ENCODE measurements at places on chromosomes 3 and 15.

DNA sequence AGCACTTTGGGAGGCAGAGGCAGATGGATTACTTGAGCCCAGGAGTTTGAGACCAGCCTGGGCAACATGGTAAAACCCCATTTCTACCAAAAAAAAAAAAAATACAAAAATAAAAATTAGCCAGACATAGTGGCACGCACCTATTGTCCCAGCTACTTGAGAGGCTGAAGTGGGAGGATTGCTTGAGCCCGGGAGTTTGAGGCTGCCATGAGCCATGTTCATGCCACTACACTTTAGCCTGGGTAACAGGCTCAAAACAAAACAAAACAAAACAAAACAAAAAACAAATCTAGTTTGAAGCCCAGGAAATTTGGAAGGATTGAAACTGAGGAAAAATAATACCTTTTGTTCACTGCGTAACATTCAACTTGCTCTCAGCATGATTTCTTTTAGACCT, 16.6 kb downstream of the TMOD3 start:
- DNase-seq, result no peak

DNA sequence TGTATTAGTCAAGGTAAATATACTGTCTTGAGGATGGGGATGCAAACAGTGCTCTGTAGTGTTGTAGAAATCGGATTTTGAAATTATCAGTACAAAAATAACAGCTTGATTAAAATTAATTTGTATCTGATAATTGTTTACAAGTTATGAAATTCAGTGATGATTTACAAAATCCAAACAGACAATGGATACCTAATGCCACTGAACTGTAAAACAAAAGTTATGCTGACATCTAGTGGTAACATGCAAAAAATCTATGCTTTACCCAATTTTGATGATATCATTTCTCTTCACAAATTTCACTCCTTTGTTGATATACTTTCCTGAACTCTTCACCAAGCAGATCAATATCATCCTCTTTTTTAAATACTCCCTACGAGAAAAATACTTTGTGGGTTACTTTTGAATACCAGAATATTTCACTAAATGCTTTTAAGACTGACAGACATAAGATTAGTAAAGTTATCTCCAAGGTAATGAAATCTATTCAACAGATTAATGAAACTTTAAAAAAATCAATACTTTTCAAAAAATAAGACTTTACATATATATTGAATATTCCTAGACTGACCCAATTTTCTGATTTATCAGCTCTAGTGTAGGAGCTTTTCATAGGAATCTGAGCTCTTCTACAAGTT, 36.0 kb downstream of the MNS1 start:
- DNase-seq, result peak; percentile 53

GRCh38 chr3:181726351-181727330, 14.9 kb downstream of the SOX2 start:
- DNase-seq, result no peak

DNA sequence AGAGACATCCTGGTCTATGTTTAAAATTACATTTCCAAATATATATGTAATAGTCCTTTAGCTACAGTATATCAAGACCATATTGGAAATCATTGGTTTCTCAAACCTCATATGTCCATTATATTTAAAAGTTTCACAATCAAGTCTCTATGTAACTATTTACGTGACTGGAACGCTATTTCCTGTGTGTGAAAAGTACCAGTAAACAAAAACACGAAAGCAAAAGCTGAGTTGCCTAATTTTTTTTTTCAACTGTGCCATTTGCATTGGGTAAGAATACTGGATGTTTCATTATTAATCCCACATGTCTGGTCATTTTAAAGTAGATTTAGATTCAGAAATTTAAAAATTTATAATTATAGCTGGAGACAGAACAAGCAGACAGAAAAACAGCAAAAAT, 381.4 kb downstream of the TBC1D5 start:
- DNase-seq, result no peak

- DNase-seq, result no peak
Observed at GRCh38 chr3:60333710-60334109, 917.5 kb downstream of the FHIT start.

GRCh38 chr3:10912786-10913185, 79.8 kb upstream of the SLC6A1 start:
- DNase-seq, result no peak

DNA sequence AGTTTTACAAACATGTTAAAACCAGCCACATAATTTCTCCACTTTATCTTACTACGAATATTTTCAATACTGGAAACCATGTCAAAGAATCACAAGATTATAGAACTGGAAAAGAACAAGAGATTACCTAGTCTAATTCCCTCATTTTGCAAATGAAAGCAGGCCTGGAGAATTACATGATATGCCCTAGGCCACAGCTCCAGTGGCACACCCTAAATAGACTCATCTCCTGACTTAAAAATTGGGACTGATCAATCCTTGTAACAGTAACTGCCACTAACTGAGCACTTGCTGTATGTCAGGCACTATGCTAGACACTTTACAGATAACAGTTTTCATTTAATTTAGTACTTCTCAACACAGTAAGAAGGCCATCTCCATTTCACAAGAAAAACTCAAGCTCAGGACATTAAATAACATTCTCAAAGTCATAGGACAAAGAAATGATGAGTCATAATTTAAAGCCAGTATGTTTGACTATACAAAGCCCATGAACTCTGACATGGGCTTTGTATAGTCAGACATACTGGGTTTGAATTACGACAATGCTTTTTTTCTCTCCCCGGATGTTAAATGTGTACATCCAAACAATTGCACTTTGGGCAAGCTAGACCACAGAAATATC, 9.4 kb downstream of the IGSF11 start:
- no peak for DNase-seq

DNA sequence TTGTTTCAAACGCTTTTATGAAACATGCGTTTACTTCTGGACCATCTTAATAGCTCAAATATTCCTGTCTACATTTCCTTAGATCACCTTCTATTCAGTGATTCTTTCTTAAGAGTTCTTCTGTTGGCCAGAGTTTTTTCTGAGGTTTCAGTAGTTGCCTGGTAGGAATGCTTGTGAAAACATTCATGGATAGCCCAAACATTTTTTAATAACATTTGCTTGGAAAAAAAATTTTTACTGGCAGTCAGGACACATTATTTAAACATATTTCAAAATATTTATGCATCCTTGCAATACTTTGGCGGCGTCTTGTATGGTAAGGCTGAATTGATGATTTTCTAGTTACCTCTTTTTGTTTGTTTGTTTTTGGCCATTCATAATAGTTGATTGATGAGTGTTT, 47.4 kb upstream of the ZBTB20 start:
- DNase-seq, result no peak

DNA sequence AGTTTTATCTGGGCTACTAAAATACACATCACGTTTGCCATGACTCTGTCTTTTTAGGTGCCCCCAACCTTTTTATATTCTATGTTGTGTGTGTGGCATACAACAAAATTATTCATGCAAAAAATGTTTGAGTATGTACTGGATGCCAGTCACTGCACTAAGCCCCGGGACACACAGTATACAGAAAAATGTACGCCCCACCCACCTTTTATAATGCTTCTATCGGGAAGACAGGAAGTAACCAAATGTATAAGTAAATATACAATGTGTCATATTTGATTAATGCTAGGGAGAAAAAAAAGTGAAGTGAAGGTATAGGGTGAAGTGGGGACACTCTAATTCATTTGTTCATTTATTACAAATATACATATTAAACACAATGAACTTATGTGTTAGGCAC, 503.4 kb upstream of the MDFIC2 start:
- peak; percentile 89 for DNase-seq

GRCh38 chr15:101128221-101129015, 123.4 kb downstream of the CHSY1 start:
- peak; percentile 85 for DNase-seq

- DNase-seq, result no peak
Observed at GRCh38 chr3:15623535-15624440, 22.2 kb downstream of the BTD start.

GRCh38 chr3:114034787-114035545, 21.4 kb downstream of the CCDC191 start:
- DNase-seq, result peak; percentile 33

GRCh38 chr3:34844323-34844620, 795.1 kb upstream of the ARPP21 start:
- no peak for DNase-seq

GRCh38 chr3:125188955-125189354, 23.6 kb downstream of the SLC12A8 start:
- no peak for DNase-seq

- no peak for DNase-seq
Observed at GRCh38 chr3:13137941-13138832, 65.0 kb upstream of the IQSEC1 start.

GRCh38 chr3:119783883-119784282, 2.0 kb downstream of the NR1I2 start:
- no peak for DNase-seq

GRCh38 chr3:150495563-150496168, 50.6 kb downstream of the SERP1 start:
- DNase-seq, result peak; percentile 85

DNA sequence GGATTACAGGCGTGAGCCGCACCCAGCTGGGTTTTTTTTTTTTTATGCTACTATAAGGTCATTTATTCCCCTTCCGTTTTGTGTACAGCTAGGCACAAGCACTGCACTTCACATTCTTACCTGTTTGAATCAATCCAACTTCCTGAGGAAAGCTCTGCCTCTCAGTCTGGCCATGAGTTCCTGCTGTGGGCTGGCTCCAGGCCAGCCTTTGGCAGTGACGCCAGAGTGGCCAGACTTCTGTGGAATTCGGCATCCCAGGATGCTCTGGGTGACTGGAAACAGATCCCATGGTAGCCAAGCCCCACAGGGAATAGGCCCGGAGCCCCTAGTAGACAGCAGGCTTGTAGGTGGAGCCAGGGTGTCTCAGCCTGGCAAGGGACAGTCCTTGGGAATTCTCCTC, 21.5 kb upstream of the TIMP4 start:
- peak; percentile 82 for DNase-seq

- DNase-seq, result no peak
Observed at GRCh38 chr3:165148876-165149441, 47.2 kb downstream of the SLITRK3 start.

DNA sequence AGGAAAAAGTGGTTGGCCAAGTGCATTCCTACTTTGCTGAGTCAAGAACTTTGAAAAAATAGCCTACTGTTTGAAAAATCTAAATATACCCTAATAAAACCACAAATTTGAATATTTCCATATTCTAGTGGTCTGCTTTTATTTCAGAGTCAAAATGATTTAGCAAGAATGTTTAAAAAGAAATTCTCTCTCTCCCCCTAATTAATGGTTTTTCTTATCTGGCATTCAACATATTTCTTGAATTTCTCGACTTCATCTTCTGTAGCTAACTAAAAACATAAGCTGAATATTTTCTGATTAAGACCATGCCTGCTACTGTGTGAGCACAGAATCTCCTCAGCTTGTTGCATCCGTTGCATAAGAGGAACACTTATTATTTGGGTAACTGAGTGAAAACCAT, 563.5 kb upstream of the TBL1XR1 start:
- DNase-seq, result no peak

GRCh38 chr15:41961001-41961518, 11.3 kb downstream of the EHD4 start:
- peak; percentile 48 for DNase-seq

GRCh38 chr3:187261541-187261969, 30.0 kb downstream of the MASP1 start:
- peak; percentile 74 for DNase-seq

GRCh38 chr3:180973543-180973942, 16.0 kb downstream of the DNAJC19 start:
- no peak for DNase-seq

DNA sequence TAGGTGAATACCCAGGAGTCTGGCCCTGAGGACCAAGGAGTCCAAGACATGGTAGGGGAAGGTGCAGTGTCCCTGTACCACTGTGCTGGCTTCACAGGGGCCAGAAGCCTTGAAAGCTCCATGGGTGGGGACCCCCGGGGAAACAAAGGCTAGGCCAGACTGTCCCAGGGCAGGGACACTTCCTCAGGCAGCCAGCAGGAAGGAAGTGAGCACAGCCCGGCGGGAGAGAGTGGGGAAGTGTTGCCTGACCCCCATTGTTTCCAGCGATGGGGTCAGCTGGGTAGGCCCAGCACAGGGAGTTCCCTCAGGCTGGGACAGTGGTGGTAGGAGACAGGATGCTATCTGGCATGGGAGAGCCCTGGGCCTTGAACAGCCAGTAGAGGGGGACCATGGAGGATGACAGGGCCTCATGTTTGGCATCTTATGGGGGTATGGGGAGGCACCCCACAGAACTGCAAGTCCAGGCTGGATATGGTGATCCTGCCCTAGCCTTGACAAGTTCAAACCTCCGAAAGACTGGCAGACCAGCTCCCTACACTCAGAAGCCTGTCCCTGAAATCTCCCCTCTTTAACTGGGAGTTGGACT, 1.2 kb upstream of the HYAL2 start:
- no peak for DNase-seq

GRCh38 chr15:52673734-52674133, 5.5 kb downstream of the ATOSA start:
- DNase-seq, result no peak

GRCh38 chr3:73783811-73784210, 159.1 kb upstream of the PDZRN3 start:
- DNase-seq, result no peak

DNA sequence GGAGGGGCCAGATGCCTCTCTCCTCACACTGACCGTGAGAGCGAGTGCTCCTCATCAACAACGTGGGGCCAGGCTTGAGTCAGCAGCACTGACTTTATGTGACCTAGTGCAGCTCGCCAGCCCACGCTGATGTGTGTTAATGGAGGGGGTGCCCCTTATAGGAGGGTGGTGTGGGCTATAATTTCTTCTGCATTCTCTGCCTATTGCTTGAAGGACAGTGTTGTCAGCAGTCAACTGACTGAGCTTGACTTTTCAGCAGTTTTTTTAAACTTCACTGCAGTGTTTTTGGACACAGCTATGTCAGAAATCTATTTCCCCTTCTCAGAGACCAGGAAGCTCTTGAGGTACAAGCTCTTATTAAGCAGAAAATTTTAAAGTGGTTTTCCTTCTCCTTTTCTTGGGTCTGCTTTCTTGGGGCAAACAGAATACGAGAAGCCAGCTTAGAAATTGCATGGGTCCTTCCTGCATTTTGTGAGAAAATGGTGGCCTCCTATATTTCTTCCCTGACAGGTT, 304.8 kb upstream of the CTDSPL start:
- DNase-seq, result no peak

DNA sequence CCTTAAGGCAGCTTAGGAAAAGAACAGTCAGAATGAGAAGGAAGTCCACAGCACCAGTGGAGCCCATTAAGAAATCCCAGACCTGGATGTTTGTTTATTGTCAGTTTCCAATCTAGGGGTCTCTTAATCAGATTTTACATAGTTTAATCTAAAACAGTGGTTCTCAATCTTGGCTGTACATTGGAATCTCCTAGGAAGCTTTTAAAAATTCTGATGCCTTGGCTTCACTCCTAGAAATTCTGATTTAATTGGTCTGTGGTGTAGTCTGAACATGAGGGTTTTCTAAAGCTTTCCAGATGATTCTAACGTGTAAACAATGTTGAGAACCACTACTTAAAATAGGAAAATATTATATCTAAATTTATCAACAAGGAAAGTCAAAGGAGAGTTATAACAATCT, 56.6 kb upstream of the SPRED1 start:
- no peak for DNase-seq

DNA sequence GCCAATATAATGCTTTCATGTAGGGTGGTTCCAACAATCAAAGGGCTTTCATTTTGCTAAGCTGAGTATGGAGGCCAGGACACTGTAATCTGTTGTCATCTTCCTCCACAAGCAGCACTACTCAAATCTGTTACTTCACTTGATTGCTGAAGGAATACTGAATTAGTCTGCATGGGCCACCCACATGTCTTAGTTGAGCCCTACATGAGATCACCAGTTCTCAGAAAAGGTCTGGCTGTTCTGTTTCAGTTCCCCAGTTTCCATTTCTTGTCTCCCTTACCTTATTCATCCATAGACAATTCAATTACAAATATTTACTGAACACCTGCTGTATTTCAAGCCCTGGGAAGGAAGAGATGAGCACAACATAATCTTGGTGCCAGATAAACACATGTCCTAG, 119.2 kb downstream of the FHIT start:
- DNase-seq, result no peak
